Endodermal cell (in vitro differentiated cells): ENCODE measurements at places on chromosomes 6 and 20.

GRCh38 chr6:112400282-112400681 is 53.2 kb downstream of the RFPL4B start:
- DNase-seq, result no peak

GRCh38 chr6:133241086-133241900 is at the start of gene EYA4:
EYA4 (plus strand) TSS chr6:133241357; CDS start chr6:133274781, 33,424 bp downstream.
- DNase-seq, result peak; percentile 75

DNA sequence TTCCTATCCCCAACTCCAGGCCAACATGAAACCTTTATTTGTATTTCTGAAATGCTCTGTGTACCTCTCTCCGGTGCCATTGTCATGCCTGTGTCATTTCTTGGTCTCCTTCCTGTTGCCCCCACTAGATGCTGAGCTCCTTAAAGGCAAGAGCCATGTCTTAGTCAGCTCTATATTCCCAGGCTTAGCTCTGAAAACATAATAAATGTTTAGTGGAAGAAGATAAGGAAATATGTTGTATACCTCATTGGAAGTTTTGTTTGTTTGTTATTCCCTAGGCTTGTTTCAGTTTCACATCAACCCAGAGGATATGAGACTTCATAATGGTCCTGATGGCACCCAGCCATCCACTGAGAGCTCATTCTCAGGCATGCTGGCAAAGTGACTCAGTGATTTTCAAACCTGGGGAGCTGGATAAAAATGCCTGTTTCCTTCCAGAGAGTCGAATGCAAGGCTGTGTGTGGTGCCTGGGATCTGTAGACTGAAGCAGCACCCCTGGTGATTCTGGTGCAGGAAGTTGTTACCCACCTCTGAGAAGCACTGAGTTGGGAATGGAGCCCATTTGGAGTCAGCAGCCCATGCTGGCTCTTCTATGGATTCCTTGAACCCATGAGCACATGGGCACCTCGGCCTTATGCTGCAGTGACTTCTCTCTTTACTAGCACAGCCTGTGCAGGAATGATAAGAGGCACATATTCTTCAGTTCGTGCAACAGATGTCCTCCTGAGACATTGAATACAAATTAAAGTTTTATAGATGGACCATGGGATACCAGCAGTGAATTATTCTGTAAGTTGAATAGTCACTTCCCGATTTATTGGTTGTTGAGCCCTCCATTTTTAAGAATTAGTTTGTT is 205.2 kb downstream of the FARS2 start:
- DNase-seq, result no peak

DNA sequence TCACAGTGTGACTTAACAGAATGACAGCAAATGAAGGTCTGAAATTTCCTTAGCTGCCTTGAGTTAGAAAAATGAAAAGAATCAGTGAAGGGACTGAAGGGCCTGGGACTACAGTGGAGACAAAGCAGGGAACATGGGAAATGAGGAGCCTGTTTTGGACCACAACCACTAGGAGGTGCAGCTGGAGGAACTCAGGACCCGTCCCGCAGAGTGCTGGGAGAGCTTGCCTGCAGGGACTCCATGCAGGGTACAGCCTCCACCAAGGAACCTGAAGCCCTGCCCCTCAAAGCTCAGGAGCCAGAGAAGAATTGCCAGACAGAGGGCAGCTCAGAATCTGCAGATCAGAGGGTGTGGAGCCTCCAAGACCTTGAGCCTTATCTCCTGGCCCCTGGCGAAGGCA is 50.7 kb downstream of the LRFN2 start:
- peak; percentile 91 for DNase-seq

DNA sequence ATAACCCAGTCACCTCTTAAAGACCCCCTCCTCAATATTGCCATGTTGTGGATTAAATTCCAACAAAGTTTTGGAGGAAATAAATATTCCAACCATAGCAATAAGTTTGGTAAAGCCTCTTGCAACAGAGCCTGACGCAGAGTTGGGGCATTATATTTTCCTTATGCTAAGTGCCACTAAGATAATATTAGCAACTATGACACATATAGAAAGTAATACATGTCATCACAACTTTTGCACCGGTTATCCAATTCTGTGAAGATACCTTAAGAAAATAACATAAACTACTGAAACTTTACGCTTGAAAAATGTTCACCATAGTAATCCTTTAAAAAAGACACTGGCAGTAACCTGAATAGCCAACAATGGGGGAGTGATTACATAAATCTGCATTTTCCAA is 52.2 kb upstream of the TRERF1 start:
- DNase-seq, result no peak

GRCh38 chr20:16472045-16472872 is 101.0 kb downstream of the KIF16B start:
- no peak for DNase-seq

GRCh38 chr6:1611572-1612298 is 2.0 kb downstream of the FOXC1 start:
- peak; percentile 88 for DNase-seq

DNA sequence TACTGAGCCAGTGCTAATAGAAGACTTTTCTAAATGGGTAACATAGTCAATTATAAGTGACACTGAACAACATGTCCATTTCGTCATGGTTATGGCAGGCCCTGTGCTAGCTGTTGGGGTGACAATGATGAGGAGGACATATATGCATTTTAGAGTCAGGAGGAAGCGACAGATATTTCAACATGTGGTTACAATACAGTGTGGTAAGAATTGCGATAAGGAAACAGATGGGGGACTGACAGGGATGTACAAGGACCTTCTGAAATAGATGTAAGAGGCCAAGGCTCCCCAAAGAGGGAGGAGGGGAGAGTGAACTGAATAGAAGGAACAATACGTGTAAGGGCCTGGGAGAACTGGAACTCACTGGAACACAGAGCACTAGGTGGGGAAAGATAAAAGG is 11.7 kb downstream of the MMP24 start:
- DNase-seq, result no peak

GRCh38 chr6:148516617-148517016 is 174.0 kb downstream of the SASH1 start:
- no peak for DNase-seq

GRCh38 chr6:149766156-149766769 is 16.7 kb downstream of the PCMT1 start:
- no peak for DNase-seq

GRCh38 chr6:35558571-35558970 is 45.9 kb upstream of the TULP1 start:
- no peak for DNase-seq

DNA sequence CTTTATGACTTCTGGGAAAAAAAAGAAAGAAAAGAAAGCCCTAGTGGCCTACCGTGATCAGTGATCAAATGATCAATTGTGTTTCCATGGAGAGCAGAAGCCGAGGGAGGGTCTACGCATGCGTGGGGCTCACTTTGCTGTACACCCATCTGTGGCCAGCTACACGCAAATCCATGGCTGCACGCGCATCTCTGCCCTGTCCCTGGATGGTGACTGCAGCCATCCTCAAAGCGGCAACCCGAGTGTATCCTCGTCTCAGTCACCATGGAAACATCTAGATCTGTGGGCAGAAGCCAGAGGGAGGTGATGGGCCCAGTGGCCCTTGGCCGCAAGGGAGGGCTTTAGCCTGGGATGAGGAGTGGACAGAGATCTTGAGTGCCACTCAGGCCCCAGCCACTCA is 785 bp upstream of the ULBP3 start:
- DNase-seq, result no peak

- DNase-seq, result no peak
Observed at GRCh38 chr20:43946659-43947315, 32.1 kb downstream of the TOX2 start.

DNA sequence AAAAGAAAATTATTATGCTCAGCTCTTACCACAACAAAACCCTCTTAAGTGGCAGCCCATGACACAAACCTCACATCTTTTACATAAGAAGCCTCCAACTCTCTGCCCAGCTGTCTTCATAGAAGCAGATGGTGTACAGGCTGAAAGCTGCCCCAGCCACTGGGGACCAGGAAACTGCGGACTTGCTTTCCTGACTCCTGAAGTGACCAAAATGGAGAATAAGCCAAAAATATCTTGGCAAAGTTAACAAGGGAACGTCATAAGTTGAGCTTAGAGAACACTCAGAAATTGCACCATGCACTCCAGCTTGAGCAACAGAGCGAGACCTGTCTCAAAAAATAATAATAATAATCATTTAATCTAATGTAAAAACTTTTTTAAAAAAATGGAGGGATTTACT is 160.3 kb upstream of the CDYL start:
- DNase-seq, result no peak

DNA sequence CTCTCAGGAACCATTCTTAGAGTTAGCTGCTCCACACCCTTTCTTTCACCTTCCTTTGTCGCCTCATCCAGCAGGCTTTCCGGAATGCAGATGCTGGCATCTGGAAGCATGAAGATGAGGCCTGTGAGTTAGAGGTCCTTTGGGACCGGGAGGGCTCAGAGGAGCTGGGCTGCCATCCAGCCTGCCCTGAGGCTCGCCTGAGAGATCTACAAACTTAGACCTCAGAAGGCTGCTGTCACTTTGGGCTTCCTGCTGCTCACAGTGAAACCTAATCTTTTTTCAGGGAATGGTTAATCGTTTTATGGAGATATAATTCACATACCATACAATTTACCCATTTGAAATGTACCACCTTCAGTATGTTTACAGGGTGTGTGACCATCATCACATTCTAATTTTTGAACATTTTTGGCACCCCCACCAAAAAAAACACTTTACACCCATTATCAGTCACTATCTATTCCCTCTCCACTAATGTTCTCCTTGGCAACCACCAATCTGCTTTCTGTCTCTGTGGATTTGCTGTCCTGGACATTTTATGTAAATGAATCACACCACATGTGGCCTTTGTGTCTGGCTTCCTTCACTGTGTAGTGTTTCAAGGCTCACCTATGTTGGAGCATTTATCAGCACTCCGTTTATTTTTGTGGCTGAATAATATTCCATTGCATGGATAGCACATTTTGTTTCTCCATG is 20.0 kb upstream of the MPC1 start:
- DNase-seq, result peak; percentile 41

GRCh38 chr6:115487331-115487730 is 573.4 kb downstream of the FRK start:
- DNase-seq, result no peak

GRCh38 chr6:56814802-56815201 is 140.1 kb upstream of the BEND6 start:
- DNase-seq, result no peak

DNA sequence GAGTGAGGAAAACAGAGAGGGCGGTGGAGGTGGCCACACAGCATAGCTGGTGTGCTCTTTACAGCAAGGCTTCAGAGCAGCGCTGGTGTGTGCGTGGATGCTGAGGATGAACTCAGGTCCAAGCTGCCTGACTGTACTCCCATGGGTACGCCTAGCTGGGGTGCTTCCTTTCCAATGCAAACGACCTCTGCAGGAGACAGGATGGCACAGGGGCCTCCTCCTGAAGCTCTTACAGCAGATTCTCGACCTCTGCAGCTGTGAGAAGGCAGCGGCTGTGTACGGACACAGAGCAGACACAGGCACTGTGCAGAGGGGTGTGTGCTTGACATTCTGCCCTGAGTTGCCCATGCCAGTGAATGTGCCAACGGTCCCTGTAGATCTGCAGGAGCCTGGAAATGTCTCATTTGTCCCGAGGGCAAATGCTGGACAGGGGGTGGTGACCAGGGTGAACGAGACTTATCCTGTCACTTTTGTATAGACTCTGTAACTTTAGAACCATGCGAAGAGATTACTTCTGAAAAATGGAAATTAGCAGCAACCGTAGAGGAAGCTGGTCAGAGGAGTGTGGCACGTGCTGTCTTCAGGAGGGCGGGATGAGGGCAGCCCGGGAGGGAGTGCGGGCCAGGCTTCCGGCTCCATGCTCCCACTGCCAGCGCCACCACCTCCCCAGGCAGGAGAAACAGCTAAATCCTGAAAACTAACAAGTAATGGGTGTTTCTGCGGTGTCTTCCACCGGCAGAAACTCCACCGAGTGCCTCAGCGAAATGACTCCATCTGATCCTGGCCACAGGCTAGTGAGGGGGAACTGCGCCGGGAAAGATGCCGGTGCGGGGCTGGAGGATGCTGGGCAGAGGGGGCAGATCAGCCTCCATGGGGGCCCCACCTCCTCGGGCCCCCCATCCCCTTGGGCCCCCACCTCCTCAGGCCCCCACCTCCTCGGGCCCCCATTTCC is 120.9 kb upstream of the RPS6KA2 start:
- no peak for DNase-seq

DNA sequence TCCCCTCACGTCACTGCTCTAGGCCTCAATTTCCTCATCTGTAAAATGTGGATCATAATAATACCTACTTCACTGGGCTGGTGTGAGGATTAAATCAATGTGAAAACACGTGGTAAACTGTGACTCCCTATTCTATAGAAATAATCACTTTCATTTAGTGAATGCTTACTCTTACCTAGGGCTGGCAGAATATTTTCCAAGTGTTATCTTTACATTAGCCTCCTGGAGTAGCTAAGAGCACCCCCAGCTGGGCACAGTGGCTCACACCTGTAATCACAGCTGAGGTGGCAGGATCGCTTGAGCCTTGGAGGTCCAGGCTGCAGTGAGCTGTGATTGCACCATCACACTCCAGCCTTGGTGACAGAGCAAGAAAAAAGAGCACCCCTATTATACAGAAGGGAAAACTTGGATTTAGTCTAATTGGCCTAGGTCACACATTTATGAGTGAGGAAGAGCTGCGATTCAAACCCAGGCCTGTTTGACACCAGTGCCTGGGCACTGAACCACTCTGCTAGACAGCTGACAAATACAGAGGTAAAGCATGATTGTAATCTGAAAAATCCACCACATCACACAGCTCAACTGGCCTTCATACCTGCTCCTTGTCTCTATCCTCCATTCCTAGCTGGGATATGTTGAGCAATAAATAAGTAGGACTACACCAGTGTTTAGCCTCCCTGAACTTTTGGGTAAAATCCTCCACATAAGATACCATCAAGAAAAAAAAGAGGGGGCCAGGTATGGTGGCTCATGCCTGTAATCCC is 1.4 kb upstream of the SNTA1 start:
- DNase-seq, result peak; percentile 77

DNA sequence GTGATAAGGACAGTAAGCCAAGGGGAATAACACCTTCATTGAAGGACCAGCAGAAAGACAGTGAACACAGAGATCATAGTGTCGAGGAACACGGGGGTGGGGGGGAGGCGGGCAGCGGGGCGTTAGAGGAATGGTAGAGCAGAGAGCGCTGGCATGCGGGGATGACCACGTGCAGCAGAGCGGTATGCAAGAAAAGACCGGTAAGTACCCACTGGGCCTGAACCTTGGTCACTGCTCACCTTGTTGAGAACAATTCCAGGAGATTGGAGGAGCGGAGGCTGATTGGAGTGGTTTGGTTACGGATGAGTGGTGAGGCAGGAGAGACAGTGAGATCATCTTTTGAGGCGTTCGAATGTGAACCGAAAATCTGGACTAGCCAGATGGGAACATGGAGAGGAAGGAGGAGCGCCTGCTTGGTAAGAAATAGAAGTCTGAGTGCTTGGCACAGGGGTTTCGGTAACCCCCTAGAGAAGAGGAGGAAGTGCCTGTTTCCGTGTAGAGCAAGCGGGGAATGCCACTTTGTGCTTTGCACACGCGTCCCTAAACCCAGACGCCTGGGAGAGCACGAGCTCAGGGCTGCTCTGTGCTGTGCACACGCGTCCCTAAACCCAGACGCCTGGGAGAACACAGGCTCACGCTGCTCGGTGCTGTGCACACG is 70.0 kb downstream of the FAM120B start:
- DNase-seq, result no peak
